ENCODE measurements at places on chromosomes 2 and 18. TPM values are rescaled to one million over a fixed set of nuclear protein-coding genes. Genes with fewer than 3 reads are reported as not detected.

The NEB gene
- total RNA-seq, result 0.12 TPM

The SLC16A14 gene
- total RNA-seq, result 1.0 TPM

The DSG1 gene
- total RNA-seq, result not detected

The SERPINB11 gene
- total RNA-seq, result not detected

The LINC00305 gene
- not detected for total RNA-seq

The ITPRIPL1 gene
- not detected for total RNA-seq

The RAB6D gene
- not detected for total RNA-seq

The FAM228A gene
- not detected for total RNA-seq

The LOXHD1 gene
- total RNA-seq, result not detected

The GPR45 gene
- total RNA-seq, result not detected

The NTSR2 gene
- total RNA-seq, result not detected

The PGAP1 gene
- 2.9 TPM for total RNA-seq

The SLC11A1 gene
- 0.15 TPM for total RNA-seq

The MARS2 gene
- 10.4 TPM for total RNA-seq

The MEX3C gene
- total RNA-seq, result 20.1 TPM

The RALB gene
- total RNA-seq, result 89.7 TPM

The TYMS gene
- 166 TPM for total RNA-seq

The RAPH1 gene
- total RNA-seq, result 6.4 TPM

The ALPI gene
- not detected for total RNA-seq
